Skin of body (tissue), 3 donors: ENCODE measurements at places on chromosomes 12 and 14.
A peak's percentile ranks its signal among the peaks of the same experiment; 100 is the strongest.

- no peak for DNase-seq
These were observed 69.3 kb upstream of the IGF1 start for GRCh38 chr12:102549691-102550090.

DNA sequence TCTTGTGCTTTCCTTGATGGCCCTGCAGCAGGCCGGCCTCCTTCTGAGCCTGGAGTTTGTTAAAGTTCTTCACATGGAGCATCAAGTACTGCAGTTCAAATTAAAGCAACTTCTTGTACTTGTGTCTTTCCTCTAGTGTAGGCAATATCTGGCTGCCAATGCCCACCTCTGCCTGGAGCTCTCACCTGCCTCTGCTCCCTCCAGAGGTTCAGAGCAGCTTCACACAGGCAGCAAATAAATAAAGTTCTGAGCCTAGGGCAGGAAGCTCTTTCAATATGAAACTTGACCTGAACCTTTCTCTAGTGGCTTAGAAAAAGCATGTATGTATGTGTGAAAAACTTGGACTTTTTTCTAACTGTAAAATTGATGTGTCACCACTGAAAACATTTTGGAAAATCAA is 65.9 kb downstream of the ITPR2 start:
- DNase-seq: no peak

GRCh38 chr12:48220701-48221100 is 17.6 kb upstream of the OR10AD1 start:
- no peak for DNase-seq

DNA sequence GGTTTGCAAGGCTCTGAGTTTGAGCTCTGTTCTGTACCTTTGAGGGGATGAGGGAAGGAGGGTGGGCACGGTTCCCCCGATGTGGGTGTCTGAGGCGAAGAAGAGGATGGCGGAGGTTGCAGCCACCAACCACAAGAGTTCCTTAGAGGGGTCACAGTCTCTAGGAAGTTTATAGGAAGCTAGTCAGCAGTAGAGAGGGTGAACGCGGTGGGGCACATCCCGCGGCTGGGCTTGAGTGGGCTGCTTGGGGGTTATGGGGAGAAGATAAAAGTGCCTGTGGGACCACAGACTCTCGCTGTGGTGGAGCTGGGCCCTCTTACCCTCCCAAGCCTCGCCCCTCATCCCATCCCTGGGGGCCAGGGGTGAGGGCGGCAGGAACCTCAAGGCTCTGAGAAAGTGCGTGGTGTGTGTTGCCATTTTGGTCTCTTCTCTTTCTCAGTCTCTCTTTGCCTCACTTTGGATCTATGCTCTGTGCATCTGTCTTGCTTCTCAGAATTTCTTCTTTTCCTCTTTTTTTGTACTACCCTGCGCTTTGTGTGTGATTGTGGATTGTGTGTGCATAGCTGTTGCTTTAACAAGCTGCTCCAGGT is 2.7 kb downstream of the CD4 start:
- no peak for DNase-seq

GRCh38 chr12:13661005-13661887 is 320.2 kb downstream of the GRIN2B start:
- DNase-seq: peak; percentile 73

GRCh38 chr14:101155575-101155974 is 252.1 kb upstream of the RTL1 start:
- peak; percentile 72 for DNase-seq
